ENCODE measurements at places on chromosomes 1 and 21.

DNA sequence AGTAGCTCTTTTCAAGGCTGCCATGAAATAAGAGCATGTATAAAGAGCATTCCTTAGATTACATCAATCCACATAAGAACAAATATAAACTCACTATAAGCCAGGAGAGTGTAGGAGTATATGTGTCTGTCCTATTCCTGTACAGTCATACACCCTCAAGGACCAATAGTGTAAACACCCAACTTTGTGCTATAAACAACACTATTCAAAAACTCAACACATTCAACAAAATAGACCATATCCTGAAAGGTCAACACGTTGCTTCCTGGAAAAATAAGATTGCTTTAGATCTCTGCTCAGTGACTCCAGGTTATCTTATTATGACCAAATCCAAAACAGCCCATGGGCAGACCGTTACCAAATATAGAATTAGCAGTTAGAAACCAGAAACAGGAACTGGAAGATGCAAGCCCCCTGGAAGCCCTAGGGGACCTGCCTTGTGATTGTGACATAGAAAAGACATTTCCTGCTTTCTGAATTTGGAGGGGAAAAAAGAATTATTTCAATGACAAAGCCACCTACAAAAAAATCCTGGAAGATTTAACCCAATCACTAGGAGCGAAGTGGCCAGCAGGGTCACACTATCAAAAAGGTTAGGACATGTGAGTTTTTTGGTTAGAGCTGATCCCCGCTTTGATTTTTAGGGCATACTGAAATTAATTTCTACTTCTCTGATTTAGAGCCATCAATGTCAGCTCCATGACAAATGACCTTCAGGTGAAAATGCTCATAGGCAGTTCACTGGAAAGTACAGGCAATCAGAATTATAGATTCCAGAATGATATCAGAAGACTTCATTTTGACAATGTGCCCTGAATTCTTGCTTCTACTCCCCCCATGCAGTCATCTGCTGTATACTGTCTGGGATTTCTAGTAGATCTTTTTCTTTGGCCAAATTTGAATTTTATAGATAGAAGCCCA is 59.9 kb downstream of the LRRC8C start:
- DNase-seq: no peak

GRCh38 chr21:44438531-44439210 is 16.6 kb upstream of the LRRC3 start:
- peak; percentile 81 for DNase-seq

- DNase-seq: no peak
Measured at GRCh38 chr21:38333301-38334272, 76.8 kb downstream of the KCNJ15 start.

- DNase-seq: no peak
Measured at GRCh38 chr1:106061586-106062495, 994.6 kb upstream of the PRMT6 start.

DNA sequence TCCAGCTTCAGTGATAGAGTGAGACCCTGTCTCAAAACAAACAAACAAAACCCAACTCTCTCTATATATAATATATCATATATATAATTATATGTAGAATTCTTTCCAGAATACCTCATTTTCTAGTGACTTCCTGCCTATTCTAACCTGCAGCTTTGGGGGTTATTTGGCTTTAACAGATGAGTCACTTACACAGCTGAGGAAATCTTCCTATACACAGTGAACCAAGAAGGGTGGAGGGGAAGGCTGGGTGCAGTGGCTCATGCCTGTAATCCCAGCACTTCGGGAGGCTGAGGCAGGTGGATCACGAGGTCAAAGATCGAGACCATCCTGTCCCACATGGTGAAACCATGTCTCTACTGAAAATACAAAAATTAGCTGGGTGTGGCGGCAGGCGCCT is 9.2 kb downstream of the RAB29 start:
- DNase-seq: no peak

- DNase-seq: no peak
Measured at GRCh38 chr1:9597361-9598315, 8.9 kb downstream of the TMEM201 start.

- DNase-seq: no peak
Measured at GRCh38 chr1:239888639-239889038, 203.0 kb upstream of the FMN2 start.

DNA sequence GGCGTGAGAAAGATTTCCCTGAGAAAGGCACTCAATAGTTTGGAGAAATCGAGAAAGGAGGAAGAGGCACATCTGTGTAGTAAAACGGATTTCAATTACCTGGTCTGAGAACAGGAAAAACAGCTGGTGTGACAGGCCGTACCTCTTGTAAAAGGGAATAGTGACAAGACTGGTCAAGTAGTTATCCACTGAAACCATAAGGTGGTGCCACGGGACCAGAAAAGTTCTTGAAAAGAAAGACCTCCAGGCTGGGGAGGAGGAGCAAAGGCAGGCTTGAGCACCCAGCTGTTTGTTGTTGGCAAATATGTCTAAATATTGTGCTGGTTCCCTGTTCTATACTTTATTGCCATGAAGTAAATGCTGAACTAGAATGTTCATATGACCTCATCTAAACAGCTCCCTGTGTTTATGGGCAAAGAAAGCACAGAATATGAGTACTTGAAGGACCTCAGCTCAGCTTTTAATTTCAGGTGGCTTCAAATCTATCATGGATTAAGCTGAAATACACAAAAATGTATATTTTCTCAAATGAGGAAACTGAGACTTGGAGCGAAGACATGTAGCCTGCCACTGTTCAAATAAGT is 4.0 kb downstream of the HAO2 start:
- DNase-seq: no peak

GRCh38 chr21:32946654-32947053 is 79.1 kb upstream of the OLIG2 start:
- no peak for DNase-seq

DNA sequence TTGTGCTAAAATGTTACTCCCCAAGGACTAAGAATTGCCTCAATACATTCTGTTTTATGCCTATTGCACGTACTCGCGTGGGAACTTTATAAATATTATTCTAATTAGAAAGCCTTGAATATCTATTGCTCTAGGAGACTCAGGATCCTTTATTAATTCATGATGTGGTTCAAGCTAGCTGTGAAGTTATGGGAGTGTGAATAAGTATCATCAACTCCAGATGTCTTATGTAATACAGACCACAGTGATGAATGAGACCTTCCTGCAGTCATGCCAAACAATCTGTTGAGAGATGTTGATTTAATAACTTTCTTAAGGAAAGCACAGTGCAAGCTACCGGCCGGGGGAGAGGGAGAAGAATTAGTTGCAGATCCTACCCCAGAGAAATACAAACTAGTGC is 519.2 kb upstream of the ZP4 start:
- DNase-seq: no peak

DNA sequence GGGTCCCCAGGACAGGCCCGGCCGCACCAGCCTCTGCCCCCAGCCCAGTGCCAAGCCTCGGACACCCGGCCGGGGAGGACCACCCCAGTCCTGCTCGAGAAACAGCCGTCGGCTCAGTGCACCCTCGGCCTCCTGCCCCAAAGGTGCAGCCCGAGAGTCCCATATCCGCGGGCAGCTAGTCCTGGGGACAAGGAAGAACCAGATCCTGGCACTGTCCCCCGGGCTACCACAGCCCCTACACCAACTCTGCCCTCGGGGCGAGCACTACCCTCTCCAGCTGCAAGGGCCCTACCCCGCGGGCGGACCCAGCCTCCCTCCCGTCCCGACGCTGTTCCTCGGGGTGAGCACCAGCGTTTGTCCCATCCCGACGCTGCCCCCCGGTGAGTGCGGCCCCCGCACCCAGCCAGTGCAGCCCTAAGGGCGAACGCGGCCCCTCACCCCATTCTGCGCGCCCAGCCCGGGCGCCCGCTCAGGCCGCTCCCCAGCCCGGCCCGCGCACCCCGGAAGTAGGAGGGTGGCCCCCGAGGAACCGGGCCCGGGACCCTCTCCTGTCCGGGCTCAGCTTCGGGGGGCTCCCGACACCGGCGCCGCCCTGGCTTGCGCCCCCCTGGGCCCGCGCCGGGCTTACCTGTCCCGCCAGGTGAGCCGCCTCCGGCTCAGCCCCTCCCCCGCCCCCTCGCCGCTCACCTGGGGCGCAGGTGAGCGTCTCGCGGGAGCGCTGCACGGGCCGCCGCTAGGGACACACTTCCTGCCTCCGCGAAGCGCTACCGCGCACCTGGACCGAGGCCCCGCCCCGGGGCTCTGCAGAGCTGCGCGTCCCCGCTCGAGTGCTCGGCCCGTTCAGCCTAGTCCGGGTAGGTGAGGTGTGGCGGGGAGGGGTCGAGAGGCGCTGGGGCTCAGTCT is at the start of gene KDF1:
KDF1 (minus strand) TSS at position 747 of the 903 bp plus-strand sequence. CDS start 8,088 bp downstream, outside the sequence.
- no peak for DNase-seq

- no peak for DNase-seq
Measured at GRCh38 chr1:72433591-72433990, 151.3 kb upstream of the NEGR1 start.

DNA sequence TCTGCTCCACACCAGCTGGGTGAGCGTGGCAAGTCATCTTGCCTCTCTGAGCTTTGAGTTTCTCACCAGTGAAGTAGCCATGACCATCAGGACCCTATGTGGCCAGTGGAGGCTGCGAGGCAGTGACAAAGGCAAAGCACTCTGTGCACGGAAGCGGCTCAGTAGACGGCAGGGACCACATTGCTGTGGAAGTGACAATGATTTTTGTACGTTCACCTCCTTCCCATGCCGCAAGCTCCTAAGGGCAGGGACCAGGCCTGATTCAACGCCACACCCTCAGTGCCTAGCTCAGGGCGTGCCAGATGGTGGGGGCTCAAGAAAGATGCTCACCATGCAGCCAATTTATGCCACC is 210.5 kb downstream of the MATN1 start:
- no peak for DNase-seq

DNA sequence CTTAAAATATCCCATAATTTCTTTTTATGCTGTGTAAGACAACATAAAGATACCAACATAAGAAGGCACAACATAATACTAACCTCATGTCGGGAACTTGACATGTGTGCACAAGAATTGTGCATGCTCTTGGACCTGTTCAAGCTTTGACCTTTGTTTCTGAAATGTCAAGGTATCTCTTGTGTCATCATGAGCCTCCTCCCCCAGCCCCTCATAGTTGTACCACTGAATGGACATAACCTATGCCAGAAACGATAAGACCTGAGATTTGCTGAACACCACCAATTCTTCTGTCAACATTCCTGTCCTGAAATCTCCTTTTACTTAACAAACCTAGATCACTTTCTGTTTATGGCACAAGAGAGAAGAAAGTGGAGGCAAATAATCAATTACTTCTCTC is 29.4 kb upstream of the PROX1 start:
- no peak for DNase-seq

- DNase-seq: no peak
Measured at GRCh38 chr1:76038287-76039004, 36.1 kb upstream of the ST6GALNAC3 start.

- DNase-seq: no peak
Measured at GRCh38 chr21:30102871-30103270, 63.7 kb downstream of the CLDN17 start.

DNA sequence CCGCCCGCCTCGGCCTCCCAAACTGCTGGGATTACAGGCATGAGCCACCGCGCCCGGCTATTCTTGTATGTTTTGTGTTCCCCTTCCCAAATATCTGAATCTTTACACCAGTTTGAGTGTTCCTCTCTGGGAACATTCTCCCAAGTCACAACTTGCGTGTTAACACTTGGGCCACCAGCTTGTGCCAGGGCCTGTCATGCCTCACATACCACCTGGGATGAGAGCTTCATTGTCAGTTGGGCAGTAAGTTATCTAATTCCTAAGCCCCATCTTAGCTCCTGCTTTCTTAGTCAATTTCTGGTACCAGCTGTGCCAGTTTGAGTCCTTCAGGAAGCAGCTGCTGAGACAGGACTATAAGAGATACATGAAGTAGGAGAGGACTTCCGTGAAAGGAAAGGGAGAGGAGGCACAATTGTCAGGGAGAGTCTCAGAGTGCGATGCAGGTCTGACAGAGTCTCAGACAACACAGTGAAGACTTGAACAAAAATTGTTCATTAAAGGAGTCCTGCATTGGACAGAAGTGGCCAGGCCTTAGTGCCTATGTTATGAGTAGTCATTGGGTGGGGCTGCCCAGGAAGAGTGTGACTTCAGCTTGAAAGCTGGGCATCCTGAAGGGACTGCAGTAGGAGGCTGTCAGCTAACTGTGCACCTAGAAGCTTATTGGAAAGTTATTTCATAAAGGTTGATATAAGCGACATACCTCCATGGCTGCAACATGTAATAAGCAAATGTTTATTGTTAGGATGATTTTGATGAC is 17.3 kb downstream of the ZFYVE9 start:
- no peak for DNase-seq

GRCh38 chr1:99551812-99552614 is 93.9 kb upstream of the PALMD start:
- DNase-seq: no peak

DNA sequence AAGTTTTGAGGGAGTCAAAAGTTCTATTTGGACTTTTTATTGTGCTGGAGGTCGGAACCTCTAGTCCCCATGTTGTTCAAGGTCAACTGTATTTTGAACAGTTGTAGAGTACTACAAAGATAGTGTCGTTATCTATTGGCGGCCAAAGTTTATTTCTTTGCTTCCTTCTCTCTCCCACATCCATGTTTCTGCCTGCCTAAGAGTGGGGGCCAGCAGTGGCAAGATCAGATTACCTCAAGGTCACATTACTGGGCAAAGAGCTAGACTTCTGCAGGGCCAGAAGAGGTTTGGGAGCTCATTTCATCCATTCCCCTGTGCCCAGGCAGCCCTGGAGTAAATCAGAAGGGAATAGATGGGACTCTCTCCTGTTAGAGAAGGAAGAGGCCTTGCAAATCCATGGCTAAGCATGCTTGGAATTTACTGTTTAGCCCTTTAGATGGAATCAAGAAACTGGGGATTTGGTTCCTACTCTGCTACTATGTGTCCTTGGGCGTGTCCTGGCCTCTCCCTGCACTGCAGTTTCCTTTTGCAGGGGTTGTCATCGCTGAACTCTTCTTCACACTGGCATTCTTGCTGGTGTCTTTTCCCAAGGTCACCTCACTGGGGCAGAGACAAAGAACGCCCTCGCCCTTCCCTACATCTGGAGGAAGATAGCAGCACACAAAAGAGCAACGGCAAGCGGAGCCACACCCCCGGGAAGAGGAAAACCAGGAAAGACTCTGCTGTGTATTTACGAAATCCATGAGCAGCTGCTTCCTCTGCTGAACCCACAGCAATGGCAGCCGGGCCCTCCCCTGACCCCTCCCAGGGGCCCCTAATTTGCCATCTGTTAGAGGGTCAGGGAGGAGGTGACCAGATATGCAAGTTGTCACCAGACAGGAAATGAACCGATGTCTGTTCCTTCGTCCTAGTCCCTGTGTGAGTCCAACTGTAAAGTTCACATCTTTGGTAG is 73.3 kb downstream of the PLPP3 start:
- no peak for DNase-seq

Data from Right ventricle myocardium inferior (tissue), 1 donor.